Effector memory CD4-positive, alpha-beta T cell (primary cell): ENCODE measurements at places on chromosomes 2 and 18.

DNA sequence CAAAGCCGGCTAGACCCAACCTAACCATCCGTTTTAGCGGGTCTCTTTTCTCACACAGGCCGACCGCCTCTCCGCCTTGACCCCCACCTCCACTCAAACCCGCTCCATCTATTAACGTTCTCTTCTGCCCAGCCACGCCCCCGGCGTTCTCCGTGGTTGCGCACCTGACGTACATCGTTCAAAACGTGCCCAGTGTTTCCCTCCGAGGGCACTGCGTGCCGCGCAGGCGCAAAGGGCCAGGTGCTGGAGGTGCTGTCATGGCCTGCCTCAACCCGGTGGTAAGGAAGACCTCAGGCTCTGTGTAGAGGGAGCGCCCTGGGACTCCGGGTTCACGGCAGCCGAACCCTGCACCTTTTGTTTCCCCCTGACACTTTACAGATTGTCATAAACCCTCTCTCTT is at the start of gene GTF2A1L:
GTF2A1L (plus strand) TSS at position 239 of the 400 bp plus-strand sequence; CDS start at position 258, 19 bp downstream.
- DNase-seq = no peak
- no peak within 1 kb of the TSS for H3K4me3 ChIP-seq
- H3K4me1 ChIP-seq = no peaks in the 10 kb centered on the region

DNA sequence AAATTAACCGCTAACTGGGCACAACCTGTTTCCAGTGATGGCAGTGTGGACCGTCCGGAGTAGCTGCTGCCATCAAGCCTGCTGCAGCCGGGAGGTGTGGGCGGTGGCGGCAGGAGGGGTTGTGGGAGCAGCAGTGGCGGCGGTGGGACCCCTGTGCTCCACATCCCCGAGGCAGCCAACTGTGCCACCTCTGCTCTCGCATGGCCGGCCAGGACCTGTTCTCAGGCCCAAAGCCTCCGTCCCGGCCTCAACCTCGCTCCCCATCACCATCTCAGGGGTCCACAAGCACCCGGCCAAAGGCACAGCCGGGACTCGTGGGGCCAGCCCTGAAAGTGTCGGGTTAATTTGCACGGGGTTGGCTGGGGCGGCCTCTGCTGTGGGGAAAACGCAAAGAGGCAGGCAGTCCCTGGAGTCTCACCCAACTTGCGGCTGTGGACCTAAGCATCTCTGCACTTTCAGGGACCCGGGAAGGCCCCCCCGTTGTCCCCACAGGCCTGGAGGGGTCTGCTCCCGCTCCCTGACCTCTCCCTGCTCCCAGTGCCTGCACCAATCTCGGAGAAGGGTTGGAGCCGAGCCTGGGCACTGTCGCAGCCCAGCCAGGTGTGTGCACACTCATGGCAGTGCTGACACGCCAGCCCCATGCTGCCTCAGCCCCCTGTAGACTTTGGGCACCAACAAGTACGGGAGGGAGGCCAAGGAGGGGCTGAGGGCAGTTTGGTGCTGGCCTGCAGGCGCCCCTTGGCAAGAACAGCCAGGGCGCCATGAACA is 44.4 kb upstream of the PEX13 start:
- H3K4me1 ChIP-seq = no peaks in the 10 kb centered on the region
- no peaks in the 10 kb centered on the region for H3K27me3 ChIP-seq
- no peak overlapping the region for H3K27ac ChIP-seq
- no peaks in the 10 kb centered on the region for H3K36me3 ChIP-seq

- DNase-seq = no peak
- no peak overlapping the region for H3K4me3 ChIP-seq
- no peaks in the 10 kb centered on the region for H3K36me3 ChIP-seq
- no peaks in the 10 kb centered on the region for H3K27me3 ChIP-seq
- no peaks in the 10 kb centered on the region for H3K4me1 ChIP-seq
Observed at GRCh38 chr18:66571845-66572244, 32.0 kb downstream of the CDH19 start.

GRCh38 chr2:176865336-176865735 is 347.3 kb upstream of the HNRNPA3 start:
- no peak for DNase-seq
- no peak overlapping the region for H3K27ac ChIP-seq
- H3K27me3 ChIP-seq = no peaks in the 10 kb centered on the region
- H3K4me1 ChIP-seq = no peaks in the 10 kb centered on the region
- no peak overlapping the region for H3K4me3 ChIP-seq

GRCh38 chr2:102100371-102101096 is 42.0 kb upstream of the IL1R1 start:
- H3K27me3 ChIP-seq = no peaks in the 10 kb centered on the region
- H3K4me3 ChIP-seq = no peak overlapping the region
- H3K36me3 ChIP-seq = no peaks in the 10 kb centered on the region
- no peak overlapping the region for H3K27ac ChIP-seq
- H3K4me1 ChIP-seq = no peaks in the 10 kb centered on the region

DNA sequence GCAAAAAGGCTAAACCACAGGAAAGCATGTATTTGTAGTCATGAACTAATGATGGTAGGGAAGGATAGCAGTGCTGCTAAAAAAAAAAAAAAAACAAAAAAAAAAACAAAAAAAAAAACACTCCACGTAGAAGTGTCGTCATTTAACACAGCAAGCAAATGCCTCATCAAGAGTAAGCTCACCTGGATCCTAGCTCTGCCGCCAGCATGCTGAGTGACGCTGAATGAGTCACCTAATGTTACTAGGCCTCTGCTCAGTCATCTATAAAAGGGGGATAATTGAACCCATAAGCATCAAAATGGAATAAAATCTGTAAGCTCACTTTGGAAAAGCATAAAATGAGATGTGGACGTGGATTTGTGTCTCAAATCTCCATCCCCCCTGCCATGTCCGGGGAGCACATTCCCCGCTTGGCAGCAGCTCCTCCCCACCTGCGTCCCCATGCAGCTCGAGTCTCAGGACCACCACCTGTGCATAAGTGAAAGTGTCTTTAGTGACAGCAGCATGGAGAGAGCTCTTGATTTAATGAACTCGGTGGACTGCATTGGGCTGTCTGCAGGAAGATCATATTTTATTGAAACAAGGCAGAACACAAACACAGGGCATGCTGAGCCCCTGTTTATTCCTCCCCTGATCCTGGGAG is 427.5 kb downstream of the LRATD1 start:
- H3K36me3 ChIP-seq = no peaks in the 10 kb centered on the region
- no peak for DNase-seq
- H3K27ac ChIP-seq = no peak overlapping the region
- H3K27me3 ChIP-seq = no peaks in the 10 kb centered on the region
- no peaks in the 10 kb centered on the region for H3K4me1 ChIP-seq

GRCh38 chr2:28439763-28440162 is 47.1 kb downstream of the FOSL2 start:
- no peaks in the 10 kb centered on the region for H3K27me3 ChIP-seq
- DNase-seq = no peak
- H3K27ac ChIP-seq = no peak overlapping the region
- H3K4me1 ChIP-seq = no peaks in the 10 kb centered on the region
- H3K36me3 ChIP-seq = no peaks in the 10 kb centered on the region

- no peak for DNase-seq
- H3K36me3 ChIP-seq = no peaks in the 10 kb centered on the region
- no peak overlapping the region for H3K27ac ChIP-seq
- no peak overlapping the region for H3K4me3 ChIP-seq
- H3K4me1 ChIP-seq = no peaks in the 10 kb centered on the region
Observed at GRCh38 chr18:5571666-5572065, 27.9 kb upstream of the EPB41L3 start.

DNA sequence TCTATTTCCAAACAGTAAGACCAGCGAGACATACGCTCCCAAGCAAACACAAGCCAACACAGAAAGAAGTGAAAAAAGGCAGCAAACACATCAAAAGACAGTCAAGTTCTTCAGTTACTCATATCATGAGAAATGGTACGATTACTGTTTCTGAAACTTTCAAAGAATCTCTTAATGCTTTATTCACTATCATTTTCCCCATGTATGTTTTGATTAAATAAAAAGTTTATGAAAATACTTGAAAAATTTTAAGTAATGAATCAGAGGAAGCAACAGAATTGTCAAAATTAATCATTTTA is 114.9 kb downstream of the HDAC4 start:
- no peak overlapping the region for H3K27ac ChIP-seq
- no peaks in the 10 kb centered on the region for H3K36me3 ChIP-seq
- H3K4me1 ChIP-seq = peaks cover 35% of the 10 kb centered on the region
- peak overlapping the region; percentile 33 for H3K4me3 ChIP-seq
- DNase-seq = no peak

GRCh38 chr2:194464964-194465638 is 1191.9 kb upstream of the SLC39A10 start:
- no peak overlapping the region for H3K27ac ChIP-seq
- no peak overlapping the region for H3K4me3 ChIP-seq
- no peak for DNase-seq
- H3K36me3 ChIP-seq = no peaks in the 10 kb centered on the region
- H3K4me1 ChIP-seq = no peaks in the 10 kb centered on the region

GRCh38 chr18:57941841-57942489 is 102.1 kb upstream of the NEDD4L start:
- no peak overlapping the region for H3K27ac ChIP-seq
- no peak for DNase-seq
- H3K4me1 ChIP-seq = no peaks in the 10 kb centered on the region
- no peak overlapping the region for H3K4me3 ChIP-seq
- H3K36me3 ChIP-seq = no peaks in the 10 kb centered on the region
- peaks cover 3% of the 10 kb centered on the region for H3K27me3 ChIP-seq

- H3K4me1 ChIP-seq = no peaks in the 10 kb centered on the region
- H3K27ac ChIP-seq = no peak overlapping the region
- H3K36me3 ChIP-seq = no peaks in the 10 kb centered on the region
- no peak overlapping the region for H3K4me3 ChIP-seq
- DNase-seq = no peak
Observed at GRCh38 chr18:48749768-48750167, 201.0 kb downstream of the SMAD7 start.

DNA sequence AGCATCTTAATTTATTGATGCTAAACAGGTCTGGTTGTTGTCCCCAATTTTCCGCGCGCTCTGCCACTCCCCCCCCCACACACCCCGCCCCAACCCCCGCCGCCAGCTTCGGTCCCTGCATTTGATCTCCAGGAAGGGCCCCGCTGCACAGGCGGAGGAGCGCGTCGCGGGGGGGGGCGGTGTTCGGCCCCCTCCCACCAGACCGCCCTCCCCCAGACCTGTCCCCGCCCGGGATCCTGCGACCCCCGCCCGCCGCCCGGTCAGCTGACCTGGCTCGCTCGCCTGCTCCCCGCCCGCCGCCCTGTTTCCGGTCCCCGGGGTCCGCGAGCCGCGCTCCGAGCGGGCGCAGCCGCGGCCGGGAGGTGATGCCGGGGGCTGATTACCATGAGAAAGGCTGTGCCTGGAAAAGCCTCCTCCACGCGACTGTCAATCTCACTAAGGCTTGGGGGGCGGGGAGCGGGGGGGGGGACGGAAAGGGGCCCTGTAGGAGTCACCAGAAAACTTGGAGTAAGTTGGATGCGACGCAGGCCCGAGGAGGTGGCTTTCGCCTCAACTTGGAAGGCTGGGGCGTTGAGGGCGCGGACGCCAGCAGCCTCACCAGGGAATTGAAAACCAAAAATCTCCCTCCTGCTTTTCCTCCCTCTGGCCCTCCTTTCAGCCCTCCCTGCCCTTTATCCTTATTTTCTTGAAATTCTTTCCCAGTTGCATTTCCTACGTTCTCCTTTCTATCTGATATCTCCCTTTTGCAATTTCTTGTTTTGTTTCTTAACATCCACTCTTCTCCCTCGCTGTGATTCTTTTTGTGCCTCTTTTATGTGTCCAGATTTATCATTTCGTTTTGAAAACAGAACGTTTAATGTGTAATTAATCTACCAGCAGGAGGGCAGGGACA is 4.4 kb upstream of the ZEB2 start:
- DNase-seq = no peak
- H3K27me3 ChIP-seq = peaks cover 35% of the 10 kb centered on the region
- no peak overlapping the region for H3K27ac ChIP-seq
- H3K36me3 ChIP-seq = no peaks in the 10 kb centered on the region
- H3K4me3 ChIP-seq = peak overlapping the region; percentile 26
- H3K4me1 ChIP-seq = peaks cover 12% of the 10 kb centered on the region

GRCh38 chr18:1526991-1527390 is 622.3 kb downstream of the ADCYAP1 start:
- H3K4me1 ChIP-seq = no peaks in the 10 kb centered on the region
- no peaks in the 10 kb centered on the region for H3K27me3 ChIP-seq
- no peak for DNase-seq
- no peak overlapping the region for H3K4me3 ChIP-seq

GRCh38 chr2:10276481-10277292 is 26.0 kb upstream of the HPCAL1 start:
- peaks cover 3% of the 10 kb centered on the region for H3K4me1 ChIP-seq
- H3K36me3 ChIP-seq = no peaks in the 10 kb centered on the region
- H3K27ac ChIP-seq = no peak overlapping the region
- no peak overlapping the region for H3K4me3 ChIP-seq
- H3K27me3 ChIP-seq = no peaks in the 10 kb centered on the region

DNA sequence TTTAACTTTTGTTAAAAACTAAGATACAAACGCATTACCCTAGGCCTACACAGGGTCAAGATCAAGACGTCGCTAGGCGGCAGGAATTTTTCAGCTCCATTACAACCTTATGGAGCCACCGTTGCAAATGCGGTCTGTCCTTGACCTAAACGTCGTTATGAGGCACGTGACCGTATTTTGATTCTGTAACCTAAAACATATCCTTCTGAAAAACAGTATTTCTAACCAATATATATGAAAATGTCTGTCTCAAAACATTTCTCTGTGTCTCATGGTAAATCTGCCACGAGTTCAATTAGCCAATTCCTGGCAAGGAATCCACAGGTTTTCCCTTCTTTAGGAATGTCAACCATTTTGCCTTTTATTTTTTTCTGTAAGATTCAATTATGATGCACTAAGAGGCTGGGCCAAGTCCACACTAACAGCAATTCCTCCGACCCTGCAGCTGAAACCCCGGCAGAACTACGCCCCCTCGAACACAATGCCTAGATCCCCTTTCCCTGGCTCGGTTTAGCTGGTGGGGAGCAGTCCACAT is 1.7 kb downstream of the RTN4 start:
- H3K27ac ChIP-seq = peak overlapping the region; percentile 85
- no peaks in the 10 kb centered on the region for H3K36me3 ChIP-seq
- no peaks in the 10 kb centered on the region for H3K27me3 ChIP-seq
- H3K4me1 ChIP-seq = peaks cover 35% of the 10 kb centered on the region
- H3K4me3 ChIP-seq = peak overlapping the region; percentile 90
- no peak for DNase-seq

GRCh38 chr2:230319211-230319862 is 7.7 kb upstream of the SP140L start:
- no peaks in the 10 kb centered on the region for H3K27me3 ChIP-seq
- H3K27ac ChIP-seq = peak overlapping the region; percentile 52
- DNase-seq = peak; percentile 58
- no peak overlapping the region for H3K4me3 ChIP-seq
- H3K4me1 ChIP-seq = peaks cover 39% of the 10 kb centered on the region
- H3K36me3 ChIP-seq = no peaks in the 10 kb centered on the region

GRCh38 chr2:85534881-85535280 is 4.1 kb upstream of the MAT2A start:
- no peak for DNase-seq
- H3K27ac ChIP-seq = no peak overlapping the region
- peaks cover 10% of the 10 kb centered on the region for H3K4me1 ChIP-seq
- no peaks in the 10 kb centered on the region for H3K36me3 ChIP-seq
- no peaks in the 10 kb centered on the region for H3K27me3 ChIP-seq
- H3K4me3 ChIP-seq = no peak overlapping the region

- H3K27me3 ChIP-seq = no peaks in the 10 kb centered on the region
- no peaks in the 10 kb centered on the region for H3K4me1 ChIP-seq
- H3K4me3 ChIP-seq = no peak overlapping the region
Observed at GRCh38 chr2:186772579-186772978, 76.4 kb downstream of the ZSWIM2 start.

GRCh38 chr2:146363731-146364130 is 1481.1 kb upstream of the ACVR2A start:
- no peaks in the 10 kb centered on the region for H3K27me3 ChIP-seq
- DNase-seq = no peak
- no peaks in the 10 kb centered on the region for H3K4me1 ChIP-seq
- H3K27ac ChIP-seq = no peak overlapping the region

- H3K27me3 ChIP-seq = peaks cover 66% of the 10 kb centered on the region
- DNase-seq = no peak
- peaks cover 28% of the 10 kb centered on the region for H3K4me1 ChIP-seq
- H3K27ac ChIP-seq = no peak within 1 kb of the TSS
- no peaks in the 10 kb centered on the region for H3K36me3 ChIP-seq
Observed at GRCh38 chr2:144519934-144520731, at the start of gene ZEB2. Gene ZEB2 (minus strand): TSS chr2:144520119. CDS start chr2:144517350, 2,769 bp downstream.
